Stromal cell of bone marrow (primary cell): ENCODE measurements at places on chromosomes 13 and 19.
A peak's percentile ranks its signal among the peaks of the same experiment; 100 is the strongest.

DNA sequence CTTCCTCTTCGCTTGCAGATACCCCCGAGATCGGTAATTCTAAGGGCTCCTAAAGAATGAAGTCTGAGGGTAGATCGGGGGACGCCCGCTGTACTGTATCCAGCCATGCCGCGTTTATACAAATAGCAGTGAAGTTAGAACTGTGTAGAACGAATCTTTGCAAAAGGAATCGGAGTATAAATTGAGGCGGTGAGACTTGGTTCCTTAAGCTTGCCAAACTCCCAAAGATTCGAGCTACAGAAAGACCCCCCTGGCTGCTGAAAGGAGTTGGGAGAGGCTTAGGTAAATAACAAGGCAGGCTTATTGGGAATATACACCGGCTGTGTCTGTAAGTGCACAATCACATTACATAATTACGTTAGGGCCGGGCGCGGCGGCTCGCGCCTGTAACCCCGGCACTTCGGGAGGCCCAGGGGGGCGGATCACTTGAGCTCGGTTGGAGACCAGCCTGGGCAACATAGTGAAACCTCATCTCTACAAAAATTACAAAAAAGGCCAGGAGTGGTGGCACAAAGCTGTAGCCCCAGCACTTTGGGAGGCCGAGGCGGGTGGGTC, 12.2 kb downstream of the TMEM160 start:
- no peak for DNase-seq

DNA sequence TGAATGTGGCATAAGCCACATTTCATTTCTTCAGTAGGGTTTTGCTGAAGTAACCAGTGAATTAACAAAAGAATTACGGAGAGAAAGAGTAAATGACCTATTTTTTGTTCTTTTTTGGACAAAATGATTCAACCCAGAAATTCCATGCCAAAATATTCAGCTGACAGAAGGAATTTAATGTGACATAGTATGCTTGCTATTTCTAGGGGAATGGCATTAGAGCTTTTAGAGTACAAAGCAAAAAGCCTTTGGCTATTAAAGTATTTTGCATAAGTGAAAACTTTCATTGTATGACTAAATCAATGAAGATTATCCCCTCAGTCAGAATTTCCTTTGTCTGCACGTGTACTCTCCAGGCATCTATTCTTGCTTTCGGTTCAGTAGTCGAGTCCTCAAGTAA, 465.3 kb downstream of the COG6 start:
- peak; percentile 61 for DNase-seq

- no peak for DNase-seq
These were observed 12.4 kb downstream of the TMEM143 start for GRCh38 chr19:48351341-48351752.

- DNase-seq = no peak
These were observed 2.4 kb downstream of the NR2F6 start for GRCh38 chr19:17243211-17243829.

DNA sequence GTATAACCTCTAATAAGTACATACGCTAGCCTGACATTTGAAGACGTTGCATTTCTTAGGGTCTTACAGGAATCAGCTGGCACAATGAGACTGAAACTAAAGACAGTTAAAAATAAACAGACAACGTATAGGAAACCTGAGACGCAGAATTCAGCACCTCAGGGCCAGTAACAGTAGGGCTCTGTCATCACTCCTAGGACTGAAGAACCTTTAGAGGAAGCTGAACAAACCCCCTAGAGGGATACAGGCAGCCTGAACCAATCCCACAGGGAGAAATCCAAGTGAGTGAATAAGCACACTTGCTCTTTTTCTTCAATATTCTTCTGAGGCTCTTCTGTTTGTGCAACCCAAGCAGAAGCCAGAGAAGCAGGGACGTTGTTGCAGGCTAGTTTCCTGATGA, 53.9 kb upstream of the KLHL1 start:
- no peak for DNase-seq

DNA sequence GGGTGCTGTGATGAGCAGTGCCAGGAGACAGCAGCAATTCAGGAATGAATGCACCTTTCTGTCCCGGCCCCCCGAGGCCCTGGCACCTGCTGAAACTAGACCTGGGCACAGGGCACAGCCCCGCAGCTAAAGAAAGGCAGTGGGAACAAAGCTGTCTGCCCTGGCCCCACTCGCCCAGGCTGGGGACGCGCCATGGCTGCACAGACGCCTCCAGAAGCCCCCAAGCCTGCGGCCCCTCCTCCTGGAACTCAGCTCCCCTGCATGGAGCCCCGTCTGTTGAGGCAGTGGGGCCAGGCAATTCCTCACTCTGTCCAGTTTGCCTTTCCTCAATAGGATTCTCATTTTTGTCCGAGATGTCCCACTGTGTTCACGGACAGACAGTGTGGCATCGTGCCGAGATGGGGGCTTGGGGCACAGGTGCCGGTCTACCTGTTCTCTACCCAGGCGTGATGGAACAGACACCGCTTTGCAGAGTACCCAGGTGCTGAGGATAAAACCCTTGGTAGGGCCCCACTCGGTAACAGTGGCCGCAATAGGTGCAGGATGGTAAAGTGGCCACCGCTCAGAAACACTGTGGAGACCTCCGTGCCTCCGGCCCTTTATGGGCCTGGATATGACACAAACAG, 146.5 kb upstream of the SOX1 start:
- DNase-seq = no peak

- DNase-seq = no peak
These were observed 34.7 kb downstream of the DCT start for GRCh38 chr13:94444826-94445225.

GRCh38 chr13:75749407-75749806, 113.3 kb downstream of the LMO7 start:
- peak; percentile 77 for DNase-seq

DNA sequence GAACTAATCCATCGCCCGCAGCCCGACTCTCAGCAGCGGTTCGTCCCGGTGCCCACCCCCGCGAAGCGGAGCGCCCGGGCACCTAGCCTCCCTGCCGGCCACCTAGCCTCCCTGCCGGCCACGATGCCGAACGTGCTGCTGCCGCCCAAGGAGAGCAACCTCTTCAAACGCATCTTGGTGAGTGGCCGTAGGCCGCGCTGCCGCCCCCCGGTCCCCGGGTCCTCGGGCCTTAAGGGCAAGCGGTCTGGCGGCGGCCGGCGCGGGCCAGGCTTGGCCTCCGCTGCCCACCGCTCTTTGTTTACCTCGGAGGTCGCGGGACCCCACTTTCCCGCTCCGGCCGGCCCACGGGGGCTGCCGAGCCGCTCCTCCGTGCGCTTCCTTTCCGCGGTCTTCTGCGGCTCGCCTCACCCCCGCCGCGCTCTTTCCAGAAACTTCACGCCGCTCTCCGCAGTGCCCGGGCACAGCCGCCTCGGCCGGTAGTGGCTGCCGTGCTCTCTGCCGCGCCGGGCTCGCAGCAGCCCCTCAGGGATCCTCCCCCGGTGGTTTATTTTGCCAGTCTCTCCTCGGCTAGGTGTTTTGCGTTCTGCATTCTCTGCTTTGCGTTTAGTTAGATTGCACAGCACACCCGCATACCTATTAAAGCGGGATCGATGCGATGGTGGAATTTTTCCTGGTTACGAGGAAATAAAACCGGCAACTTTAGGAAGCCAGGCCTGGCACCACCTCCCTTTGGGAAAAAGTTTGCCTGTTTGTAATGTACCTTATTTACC, 524 bp downstream of the NAA16 start:
- no peak for DNase-seq

DNA sequence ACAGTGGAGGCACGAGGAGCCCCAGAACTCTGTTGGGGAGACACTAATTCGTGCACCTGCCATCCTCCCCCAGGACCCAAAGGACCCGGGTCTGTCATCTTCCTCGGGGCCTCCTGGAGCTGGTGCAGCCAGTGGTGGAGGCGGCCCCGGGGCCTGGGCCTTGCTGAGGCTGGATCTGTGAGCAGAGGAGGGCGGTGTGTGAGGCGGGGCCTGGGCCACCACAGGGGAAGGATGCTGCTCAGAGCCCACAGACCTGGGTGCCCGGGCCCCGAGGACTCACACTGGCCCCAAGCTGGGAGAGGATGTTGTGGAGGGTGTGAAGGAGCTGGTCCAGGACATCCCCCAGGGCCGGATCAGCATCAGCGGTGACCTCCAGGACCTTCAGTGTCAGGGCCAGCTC, 8.3 kb downstream of the IFNL3 start:
- no peak for DNase-seq

GRCh38 chr19:13334801-13335481, 171.3 kb downstream of the CACNA1A start:
- no peak for DNase-seq

- DNase-seq = no peak
These were observed 35.1 kb downstream of the HPN start for GRCh38 chr19:35076657-35077056.

- no peak for DNase-seq
These were observed 577.4 kb downstream of the TBC1D4 start for GRCh38 chr13:74904556-74904955.

- DNase-seq = no peak
These were observed 473 bp downstream of the KLK4 start for GRCh38 chr19:50910722-50911121.

GRCh38 chr19:8174706-8175105, 25.3 kb upstream of the FBN3 start:
- DNase-seq = no peak

DNA sequence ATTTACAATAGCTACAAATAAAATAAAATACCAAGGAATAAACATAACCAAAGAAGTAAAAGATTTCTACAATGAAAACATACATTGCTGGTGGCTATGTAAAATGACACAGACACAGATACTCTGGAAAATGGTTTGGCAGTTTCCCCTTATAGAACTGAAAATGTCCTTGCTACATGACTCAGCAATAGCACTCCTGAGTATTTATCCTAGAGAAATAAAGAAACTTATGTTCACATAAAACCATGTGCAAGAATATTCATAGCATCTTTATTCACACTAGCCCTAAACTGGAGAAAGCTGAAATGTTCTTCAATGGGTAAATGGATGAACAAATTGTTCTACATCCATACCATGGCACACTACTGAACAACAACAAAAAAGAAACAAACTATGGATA, 100.2 kb upstream of the RFC3 start:
- no peak for DNase-seq

- DNase-seq = no peak
These were observed 29.1 kb upstream of the CSNK1A1L start for GRCh38 chr13:37134411-37135041.
